ENCODE measurements at places on chromosomes 12 and 14.

GRCh38 chr14:30906752-30907658 is 32.6 kb downstream of the COCH start:
- peak; percentile 37 for DNase-seq

- peak; percentile 18 for DNase-seq
These were observed 37.7 kb downstream of the DIP2B start for GRCh38 chr12:50542448-50542847.

DNA sequence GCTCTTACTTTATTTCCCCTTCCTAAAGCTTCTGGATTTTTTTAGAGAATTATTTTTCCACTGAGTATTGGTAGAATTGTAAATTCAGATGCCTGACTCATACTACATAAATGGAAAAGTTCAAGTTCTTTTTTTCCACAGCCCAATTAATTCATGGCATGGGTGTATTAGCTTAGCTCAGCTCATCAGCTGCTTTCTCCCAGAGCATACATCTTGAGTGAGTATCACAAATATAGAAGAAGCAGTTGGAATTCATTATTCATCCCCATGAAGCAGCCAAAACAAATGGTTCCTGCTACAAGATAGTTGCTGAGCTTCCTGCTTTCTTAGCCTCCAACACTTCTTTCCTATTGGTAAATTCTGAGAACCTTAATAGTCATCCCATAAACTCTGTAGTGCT is 105.1 kb downstream of the C12orf50 start:
- DNase-seq = no peak

DNA sequence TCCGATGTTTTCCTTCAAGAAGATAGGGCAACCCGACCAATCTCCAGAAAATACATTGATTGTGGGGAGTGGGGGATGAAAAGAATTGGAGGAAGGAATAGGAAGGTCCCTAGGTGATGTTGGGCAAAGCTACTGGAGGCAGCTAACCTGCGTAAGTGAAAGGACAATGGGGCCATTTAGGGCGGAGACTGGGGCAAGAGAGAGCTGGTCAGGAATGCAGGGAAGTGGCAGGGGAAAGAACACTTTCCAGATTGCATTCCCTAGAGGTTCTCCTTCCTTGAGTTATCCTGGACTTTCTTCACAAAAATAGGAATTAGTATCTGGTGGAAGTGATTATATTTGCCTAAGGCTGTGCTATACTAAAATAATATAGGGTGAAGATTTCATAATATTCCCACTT is 151.8 kb upstream of the HMGA2 start:
- no peak for DNase-seq

- no peak for DNase-seq
These were observed 36.5 kb downstream of the MAP1LC3B2 start for GRCh38 chr12:116595672-116596071.

DNA sequence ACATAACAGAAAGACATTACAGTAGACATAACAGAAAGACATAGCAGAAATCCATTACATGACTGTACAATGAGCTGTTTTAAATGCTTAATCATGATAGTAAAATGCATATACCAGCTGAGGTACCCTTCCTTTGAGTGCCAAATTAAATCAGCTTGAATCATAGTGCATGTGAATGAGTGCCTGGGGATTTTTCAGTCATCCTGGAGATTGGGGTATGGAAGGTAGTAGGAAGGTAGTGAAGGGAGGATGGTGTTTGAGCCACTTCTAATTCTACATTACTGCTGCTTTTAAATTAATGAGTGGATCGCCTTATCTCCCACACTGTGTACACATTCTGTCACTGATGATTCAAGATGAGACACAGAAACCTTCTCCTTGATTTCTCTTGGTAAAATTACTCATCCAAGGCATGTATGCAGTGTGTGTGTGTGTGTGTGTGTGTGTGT is 534.2 kb downstream of the LRFN5 start:
- DNase-seq = no peak

Measured in NCI-H524 (cell line).